ENCODE measurements at places on chromosomes 3 and 15.

- no peak for DNase-seq
Measured at GRCh38 chr3:87997966-87998365, 60.8 kb downstream of the CGGBP1 start.

DNA sequence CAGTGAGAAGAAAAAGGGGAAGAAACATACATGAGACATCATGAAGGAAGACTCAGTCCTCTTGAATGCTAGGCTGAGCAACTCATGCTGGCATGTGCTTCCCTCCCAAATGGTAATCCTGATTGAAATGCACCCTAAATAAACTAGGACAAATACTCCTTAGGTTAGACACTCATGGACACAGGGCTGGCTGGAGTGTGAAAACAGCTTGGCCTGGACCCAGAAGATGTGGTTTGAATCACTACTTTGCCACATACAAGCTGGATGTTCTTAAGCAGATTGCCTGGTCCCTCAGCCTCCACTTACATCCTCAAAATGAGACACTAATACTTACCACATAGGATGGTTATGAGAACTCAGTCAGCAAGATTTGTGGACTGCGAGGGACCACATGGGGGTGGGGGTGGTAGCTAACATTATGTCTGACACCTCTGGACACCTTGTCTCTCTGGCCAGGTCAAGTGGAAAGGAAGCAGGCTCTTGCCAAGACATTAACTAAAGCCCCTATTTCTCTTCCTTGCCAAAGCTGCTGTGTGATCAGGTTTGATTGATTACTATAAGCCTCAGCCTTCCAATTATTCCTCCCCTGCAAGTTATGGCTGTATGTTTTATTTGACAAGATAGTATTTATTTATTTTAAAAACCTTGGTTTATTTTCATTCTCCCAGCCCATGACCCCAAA is 138.9 kb upstream of the SLC7A14 start:
- no peak for DNase-seq

- DNase-seq = no peak
Measured at GRCh38 chr3:140189976-140190375, 255.0 kb downstream of the CLSTN2 start.

GRCh38 chr3:162538491-162538890 is 1041.9 kb downstream of the OTOL1 start:
- no peak for DNase-seq

DNA sequence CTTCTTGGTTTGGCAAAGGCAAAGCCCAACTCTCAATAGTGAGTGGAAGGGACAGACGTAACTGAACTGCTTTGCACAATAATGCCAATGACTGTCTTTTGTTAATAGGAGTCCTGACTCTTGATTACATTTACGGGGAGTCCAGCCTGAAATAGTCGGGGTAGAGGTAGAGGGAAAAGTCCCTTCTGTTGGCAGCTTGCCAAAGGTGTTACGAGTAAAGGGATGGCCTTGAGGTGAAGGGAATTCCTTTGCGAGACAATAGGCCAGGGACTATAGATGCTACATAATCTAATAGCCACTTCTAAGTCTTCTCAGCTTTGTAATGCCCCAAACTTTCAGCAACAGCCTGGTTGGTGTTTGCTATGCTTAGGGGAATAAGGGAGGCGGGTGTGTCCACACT is 2.2 kb upstream of the SENP2 start:
- DNase-seq = no peak

DNA sequence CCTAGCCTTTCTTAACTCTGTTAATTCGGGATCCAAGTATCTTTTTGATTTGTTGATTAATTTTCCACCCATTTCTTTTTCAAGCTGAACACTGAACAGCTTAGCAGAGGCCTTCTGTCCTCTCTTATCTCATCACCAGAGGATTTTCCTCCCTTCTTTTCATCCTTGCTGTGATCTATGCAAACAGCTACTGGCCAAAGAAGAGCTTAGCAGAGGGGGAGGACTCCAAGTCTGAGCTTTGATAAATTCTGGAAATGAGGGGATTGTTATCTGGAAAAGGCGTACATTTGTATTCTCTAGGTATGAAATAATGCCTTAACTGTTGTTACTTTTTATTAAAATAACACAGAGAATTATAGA is 13.4 kb downstream of the DZIP3 start:
- DNase-seq = no peak

DNA sequence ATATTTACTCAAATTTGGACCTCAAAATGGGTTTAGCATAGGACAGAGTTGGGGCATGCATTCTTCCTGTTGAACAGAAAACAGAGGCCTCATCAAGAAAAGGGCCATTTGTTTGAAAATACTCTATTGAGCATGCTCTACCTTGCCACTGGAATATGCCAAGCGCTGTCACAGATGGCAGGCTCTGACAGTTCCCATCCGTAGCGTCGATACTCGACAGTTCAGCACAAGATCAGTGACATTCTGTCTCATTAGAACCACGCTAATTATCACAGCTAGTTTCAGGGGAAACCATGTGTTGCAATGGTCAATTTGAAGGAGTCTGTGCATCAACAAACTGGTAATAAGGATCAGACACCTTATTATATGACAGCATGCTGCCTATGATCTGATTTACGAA is 54.5 kb downstream of the SATB1 start:
- no peak for DNase-seq

- DNase-seq = no peak
Measured at GRCh38 chr3:193498215-193498614, 56.5 kb downstream of the ATP13A4 start.

- DNase-seq = no peak
Measured at GRCh38 chr15:38672814-38673670, 108.4 kb upstream of the RASGRP1 start.

DNA sequence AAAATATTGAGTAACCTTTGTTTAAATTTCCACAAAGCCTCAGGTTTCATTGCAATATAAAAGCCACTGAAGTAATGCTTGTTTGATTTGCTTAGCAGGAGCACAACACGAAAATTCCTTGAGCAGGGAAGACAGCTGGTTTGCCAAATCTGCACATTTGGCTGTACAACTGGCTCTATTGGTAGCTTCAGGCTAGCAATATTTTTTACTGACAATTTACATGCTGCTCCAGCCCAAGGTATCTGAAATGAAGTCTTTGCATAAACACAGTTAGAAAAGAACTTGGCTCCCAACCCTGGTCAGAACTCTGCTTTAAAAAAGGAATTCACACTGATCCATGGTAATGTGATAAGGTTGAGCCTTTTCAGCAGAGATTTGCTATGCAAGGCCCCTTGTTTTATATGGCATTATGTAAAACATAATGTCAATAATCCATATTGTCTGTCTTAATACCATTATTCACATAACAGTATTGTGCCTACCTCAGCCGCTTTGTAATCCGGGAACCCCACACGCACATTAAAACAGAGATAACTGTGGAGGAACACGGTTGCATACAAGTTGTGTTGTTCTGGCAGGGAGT is 55.7 kb upstream of the CHL1 start:
- DNase-seq = no peak

GRCh38 chr3:127764301-127764700 is 58.0 kb downstream of the MGLL start:
- no peak for DNase-seq

DNA sequence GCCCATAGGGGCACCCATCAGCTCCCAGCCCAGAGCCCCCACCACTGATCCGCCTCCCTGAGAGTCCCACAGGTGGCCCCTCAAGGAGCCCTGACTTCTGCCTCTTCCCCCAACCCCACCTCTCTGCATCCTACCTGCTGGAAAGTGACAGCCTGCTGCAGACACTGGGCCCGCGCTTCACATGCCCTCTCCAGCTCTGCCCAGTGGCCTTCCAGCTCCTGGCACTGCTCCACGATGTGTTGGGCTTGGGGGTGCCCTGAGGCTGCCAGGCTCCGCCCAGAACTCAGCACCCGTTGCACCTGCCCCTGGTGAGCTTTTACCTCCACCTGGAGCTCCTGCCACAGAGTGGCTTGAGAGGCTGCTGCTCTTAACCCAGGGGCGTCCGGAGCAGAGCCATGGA is 20.1 kb downstream of the SPTBN5 start:
- no peak for DNase-seq

GRCh38 chr3:71488391-71488809 is 95.1 kb downstream of the FOXP1 start:
- no peak for DNase-seq

- DNase-seq = no peak
Measured at GRCh38 chr3:3740061-3740460, 59.2 kb upstream of the LRRN1 start.

- no peak for DNase-seq
Measured at GRCh38 chr3:87088430-87088992, 97.6 kb upstream of the VGLL3 start.

DNA sequence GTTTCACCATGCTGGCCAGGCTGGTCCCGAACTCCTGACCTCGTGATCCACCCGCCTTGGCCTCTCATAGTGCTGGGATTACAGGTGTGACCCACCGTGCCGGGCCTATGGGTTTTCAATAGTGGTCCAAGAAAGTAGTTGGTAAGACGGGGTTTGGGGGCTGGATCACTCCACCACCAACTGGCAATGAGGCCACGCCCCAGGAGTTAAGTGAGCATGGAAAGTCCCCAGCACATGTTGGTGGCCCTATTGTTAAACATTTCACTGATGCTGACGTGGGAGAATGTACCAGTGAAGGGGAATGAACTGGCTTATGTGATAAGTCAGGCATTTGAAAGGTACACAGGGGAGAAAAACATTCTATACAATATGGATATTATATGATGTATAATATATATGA is 80.4 kb downstream of the CHRD start:
- no peak for DNase-seq

- DNase-seq = no peak
Measured at GRCh38 chr3:67685499-67685898, 31.1 kb upstream of the SUCLG2 start.

- DNase-seq = no peak
Measured at GRCh38 chr15:29681166-29681845, 141.0 kb downstream of the TJP1 start.

GRCh38 chr3:47910777-47911440 is 105.3 kb downstream of the MAP4 start:
- DNase-seq = no peak

- DNase-seq = no peak
Measured at GRCh38 chr3:181279239-181279565, 289.7 kb upstream of the DNAJC19 start.

DNA sequence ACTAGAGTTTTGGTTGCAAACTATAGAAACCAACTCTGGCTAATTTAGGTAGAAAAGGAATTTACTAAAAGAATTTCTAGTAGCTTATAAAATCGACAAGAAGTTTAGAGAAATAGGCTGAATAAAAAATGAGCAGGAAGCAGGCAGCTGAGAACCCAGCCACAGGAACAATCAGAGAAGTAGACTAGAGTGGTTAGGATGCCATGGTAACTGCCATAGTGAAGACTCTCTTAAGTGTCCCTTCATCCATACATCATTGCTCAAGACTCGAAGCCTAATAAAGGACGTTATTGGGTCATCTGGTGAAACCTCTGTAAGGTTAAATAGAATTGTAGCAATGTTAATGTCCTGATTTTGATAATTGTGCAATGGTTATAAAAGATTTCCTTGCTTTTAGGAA is 13.8 kb downstream of the AVEN start:
- no peak for DNase-seq

DNA sequence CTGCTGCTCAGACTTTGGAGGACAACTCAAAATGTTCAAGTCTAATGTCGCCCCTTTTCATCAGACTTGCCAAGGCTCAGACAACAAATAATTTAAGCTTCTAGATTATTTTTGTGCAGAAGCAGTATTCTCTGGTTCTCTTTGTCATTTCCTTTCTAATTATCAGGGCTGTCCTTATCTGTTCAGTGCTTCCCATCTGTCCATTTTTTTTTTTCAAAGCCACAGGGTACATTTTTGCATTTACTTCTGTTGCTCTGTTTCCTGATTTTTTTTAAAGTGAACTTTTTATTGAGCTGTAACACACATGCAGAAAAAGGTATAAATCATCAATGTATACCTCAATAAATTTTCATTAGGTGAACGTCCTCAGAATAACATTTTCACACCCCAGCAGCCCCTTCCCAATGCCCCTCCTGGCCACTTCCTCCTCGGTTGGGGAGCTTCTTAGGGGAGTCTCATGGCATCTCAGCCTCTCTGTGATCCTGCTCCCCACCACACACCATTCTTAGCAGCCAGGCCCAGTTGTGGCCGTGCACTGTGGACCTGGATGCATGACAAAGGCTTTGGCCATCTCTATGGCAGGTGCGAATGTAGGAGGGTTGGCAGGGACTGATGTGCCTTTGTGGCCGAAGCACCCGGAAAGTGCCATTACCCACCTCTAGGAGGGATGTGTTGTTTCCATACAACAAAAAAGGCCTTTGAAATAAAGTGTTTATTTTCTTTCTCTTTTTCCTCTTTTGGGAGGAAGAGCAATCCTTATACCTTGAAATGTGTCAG is 303.5 kb upstream of the LRRFIP2 start:
- no peak for DNase-seq

DNA sequence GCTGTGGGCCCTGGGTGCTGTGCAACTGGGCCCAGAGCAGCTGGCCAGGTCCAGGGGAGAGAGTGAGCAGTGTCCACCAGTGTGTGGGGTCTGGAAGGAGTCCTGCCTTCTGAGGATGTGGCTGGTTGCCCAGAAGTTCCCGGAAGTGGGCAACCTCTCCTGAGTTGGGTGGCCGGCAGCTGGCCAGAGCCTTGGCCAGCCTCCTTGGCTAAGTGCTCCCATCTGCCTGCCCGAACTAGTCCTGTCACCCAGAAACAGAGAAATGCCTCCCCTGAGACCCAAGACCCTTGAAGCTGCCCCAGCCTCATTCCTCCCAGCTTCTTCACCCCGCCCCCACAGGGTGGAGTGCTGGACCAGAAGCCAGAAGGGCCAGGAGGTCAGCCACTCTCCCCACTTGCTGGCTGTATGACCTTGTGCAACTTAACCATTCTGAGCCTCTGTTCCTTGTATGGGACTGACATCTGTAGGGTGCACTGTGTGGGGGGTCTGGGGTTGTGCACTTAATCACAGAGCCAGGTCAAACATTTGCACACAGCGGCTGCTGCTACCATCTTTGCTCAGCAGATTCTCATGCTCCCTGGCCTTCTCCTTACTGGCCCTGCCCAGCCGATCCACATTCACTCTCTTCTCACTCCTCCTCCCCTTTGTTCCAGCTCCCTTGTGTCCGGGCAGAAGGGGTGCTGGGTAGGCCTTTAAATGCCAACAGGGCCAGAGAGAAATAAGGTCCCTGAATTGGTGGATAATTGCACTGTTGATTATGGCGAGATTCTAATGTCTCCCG is 7.5 kb upstream of the ALAS1 start:
- no peak for DNase-seq

DNA sequence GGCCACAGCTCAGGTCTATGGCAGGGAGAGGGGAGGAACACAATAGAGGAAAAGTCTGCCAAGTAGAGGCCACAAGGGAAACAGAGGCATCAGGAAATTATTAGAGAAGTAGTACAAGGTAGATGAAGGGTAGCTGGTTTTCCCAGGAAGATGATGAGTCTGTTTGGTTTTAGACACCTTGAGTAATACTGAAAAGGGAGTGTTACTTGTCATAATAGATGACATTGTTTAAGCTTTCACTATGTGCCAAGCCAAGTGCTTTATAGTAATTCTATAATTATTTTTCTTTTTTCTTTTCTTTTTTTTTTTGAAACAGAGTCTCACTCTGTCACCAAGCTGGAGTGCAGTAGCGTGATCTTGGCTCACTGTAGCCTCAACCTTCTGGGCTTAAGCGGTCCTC is 13.7 kb downstream of the PXK start:
- DNase-seq = no peak
